Stimulated activated CD8-positive, alpha-beta memory T cell treated with anti-CD3 and anti-CD28 coated beads, Interleukin-4, amount 100 ng/mL, for 4 hours (primary cell): ENCODE measurements at places on chromosomes 4 and X.

GRCh38 chr4:69088473-69088872 is 7.8 kb upstream of the UGT2B7 start:
- no peak for DNase-seq

DNA sequence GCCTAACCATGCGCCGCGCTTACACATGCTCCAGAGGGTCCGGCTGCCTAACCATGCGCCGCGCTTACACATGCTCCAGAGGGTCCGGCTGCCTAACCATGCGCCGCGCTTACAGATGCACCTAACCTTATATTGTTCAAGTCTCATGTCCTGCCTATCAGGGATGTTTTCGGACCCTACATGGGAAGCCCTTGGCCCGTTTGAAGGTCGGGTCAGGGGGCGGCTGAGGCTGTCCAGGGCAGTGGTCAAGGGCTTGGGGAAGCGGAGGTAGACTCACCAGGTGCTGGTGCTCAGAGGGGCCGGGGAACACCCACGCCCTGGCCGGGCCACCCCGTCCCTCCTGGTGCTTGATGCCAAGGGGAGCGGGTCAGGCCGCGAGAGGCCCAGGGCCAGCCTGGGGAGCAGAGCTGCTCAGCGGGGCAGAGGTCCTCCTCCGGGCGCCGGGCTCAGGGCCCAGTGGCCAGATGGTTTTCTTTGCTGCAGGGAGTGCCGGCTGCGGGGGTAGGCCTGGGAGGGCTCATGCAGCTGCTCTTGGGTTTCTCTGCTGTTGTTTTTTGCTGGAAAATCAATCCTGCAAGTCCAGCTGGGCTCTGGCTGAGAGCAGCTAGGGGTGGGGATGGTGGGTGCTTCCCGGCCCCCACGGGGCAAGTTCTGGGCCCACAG is 35.4 kb upstream of the SPON2 start:
- DNase-seq = no peak

- DNase-seq = no peak
These were observed 58.6 kb downstream of the MSX1 start for GRCh38 chr4:4918067-4918466.

DNA sequence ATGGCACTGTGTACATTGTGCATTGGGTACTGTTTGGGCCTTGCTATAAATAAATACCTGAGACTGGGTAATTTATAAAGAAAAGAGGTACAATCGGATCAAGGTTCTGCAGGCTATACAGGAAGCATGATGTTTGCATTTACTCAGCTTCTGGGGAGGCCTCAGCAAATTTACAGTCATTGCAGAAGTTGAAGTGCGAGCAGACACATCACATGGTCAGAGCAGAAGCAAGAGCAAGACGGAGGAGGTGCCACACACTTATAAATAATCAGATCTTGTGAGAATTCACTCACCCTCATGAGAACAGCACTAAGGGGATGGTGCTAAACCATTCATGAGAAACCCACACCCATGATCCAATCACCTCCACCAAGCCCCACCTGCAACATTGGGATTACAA is 505.0 kb downstream of the ARAP2 start:
- DNase-seq = no peak

DNA sequence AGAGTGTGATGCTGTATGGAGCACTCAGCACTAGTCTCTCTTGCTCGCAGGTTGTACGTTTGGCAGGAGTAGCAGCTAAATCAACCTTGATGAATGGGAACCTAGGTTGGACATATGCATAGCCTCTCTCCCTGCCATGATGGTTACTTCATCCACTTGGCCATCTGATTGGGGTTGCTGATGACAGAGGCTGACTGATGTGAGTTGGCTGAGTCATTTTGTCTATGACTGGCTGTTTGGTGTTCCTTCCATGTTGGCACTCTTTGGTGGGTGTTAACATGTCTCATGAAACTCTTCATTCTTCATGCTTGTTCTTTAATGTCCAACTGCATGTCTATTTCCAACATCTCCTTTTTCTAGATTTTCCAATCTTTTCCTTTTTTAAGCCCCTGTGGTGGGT is 31.6 kb upstream of the SPARCL1 start:
- DNase-seq = no peak

- no peak for DNase-seq
These were observed 51.7 kb upstream of the ATP8A1 start for GRCh38 chr4:42708625-42709024.

GRCh38 chr4:121339307-121339706 is 41.5 kb downstream of the QRFPR start:
- no peak for DNase-seq

GRCh38 chr4:110475881-110476818 is at the start of gene ENPEP:
Gene ENPEP (plus strand): TSS chr4:110476155. CDS start chr4:110476415, 260 bp downstream.
- DNase-seq = no peak

DNA sequence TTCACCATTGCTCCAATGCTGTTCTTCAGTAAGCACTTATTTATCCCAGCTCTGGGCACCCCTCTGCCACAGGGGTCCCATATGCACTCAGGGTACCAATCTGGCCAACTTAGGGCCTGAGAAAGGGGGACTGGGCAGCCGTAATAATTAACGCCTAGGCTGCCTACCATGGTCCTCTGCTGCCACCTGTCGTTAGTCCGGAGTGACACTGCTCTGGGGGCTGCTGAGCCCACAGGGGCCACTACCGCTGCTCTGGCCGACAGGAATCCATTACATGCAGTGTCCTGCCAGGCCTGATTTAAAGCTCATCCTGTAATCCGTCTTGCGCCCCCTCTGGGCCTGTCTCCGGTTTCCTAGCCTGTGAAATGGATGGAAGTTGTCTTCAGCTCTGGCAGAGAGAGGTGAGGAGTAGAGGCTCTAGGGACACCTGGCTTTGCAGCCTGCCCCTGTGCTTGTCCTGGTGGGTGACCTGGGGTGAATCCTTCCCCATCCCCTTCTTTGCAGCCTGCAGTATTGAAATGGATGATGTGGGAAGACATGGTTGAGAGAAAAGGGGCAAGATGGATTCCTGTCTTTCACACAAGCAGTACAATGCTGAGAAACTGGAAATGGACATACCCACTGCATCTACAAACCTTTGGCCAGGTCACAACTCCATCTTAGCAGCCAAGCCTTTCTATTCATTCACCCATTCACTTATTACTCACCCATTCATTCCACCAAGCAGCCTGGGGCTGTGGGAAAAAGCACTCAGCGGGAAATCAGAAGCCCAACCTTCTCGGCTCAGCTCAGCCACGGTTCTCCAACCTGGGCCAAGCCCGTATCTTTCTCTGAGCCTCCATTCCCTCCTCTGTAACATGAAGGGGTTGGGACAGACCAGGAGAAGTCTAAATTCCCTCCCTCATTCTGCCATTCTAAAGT is 116.3 kb upstream of the NALF2 start:
- DNase-seq = no peak

DNA sequence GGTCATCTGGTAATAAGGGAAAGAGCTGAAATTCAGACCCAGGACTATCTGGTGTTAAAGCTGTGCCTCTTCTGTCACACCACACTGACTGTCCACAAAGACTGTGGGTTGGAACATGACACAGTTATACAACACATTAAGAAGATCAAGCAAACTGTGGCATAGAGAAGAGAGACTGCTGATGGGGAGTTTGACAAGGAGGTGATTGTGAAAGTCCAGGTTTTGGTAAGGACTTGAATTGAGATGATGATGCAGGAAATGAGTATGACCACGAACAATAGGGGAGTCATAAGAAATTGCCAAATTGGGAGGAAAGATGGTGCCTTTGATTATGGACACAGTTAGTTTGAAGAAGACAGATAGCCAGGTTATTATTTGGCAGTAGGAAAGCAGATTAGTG is 163.4 kb downstream of the PDGFRA start:
- no peak for DNase-seq

- no peak for DNase-seq
These were observed 31.3 kb downstream of the HAND2 start for GRCh38 chr4:173498771-173499170.

GRCh38 chrX:41664908-41665307 is 23.9 kb upstream of the GPR34 start:
- DNase-seq = no peak

DNA sequence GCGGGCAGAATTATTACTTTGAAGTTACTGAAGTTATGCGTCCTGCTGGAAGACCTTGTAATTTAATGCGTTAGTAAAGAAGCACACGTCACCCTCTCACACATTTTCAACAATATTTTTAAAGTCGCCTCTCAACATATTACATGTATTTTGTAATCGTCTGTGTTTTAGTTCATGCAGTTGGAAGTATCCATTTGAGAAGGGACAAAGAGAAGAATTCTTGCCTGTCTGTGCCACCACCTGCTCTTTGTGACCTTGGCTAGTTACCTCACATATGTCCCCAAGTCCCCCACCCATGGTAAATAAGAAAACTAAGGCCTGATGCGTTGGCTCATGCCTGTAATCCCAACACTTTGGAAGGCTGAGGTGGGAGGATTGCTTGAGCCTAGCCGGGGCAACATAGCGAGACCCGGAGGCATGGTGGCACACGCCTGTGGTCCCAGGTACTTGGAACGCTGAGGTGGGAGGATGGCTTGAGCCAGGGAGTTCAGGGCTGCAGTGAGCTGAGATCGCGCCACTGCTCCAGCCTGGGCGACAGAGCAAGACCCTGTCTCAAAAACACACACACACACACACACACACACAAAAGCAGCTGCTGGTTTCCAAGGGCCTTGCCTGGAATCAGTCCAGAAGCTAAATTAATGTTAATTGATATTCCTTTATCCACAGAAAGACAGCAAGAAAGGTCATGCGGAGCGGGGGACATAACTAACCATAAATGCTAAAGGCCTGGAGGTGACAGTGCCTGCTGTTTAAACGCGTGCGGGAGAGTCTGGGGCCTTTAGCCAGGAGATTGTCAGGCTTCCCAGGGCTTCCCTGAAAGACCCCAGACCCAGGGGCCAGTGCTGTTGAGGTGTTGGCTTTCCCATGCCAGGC is 811 bp downstream of the TMEM187 start:
- no peak for DNase-seq

GRCh38 chrX:65706041-65706828 is 38.8 kb downstream of the MSN start:
- DNase-seq = no peak

- no peak for DNase-seq
These were observed 36.6 kb downstream of the SYTL4 start for GRCh38 chrX:100695302-100695701.

DNA sequence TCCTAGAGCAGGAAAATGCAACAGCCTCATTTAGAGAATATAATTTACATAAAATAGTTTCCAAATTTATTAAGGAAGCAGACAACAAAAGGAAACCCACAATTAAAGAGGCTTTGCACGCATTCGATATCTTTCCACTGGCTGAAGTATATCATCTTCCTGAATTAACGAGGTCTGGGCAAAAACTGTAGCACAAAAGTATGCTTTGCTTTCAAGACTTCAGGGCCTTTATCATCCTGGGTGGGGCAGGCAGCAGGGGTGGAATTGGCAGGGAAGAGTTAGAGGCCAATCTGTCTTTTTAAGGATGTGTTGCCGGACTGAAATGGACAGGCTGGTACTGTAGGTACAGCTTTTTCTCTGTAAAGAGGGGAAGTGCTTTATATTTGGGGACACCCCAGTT is 17.0 kb upstream of the STX18 start:
- no peak for DNase-seq

DNA sequence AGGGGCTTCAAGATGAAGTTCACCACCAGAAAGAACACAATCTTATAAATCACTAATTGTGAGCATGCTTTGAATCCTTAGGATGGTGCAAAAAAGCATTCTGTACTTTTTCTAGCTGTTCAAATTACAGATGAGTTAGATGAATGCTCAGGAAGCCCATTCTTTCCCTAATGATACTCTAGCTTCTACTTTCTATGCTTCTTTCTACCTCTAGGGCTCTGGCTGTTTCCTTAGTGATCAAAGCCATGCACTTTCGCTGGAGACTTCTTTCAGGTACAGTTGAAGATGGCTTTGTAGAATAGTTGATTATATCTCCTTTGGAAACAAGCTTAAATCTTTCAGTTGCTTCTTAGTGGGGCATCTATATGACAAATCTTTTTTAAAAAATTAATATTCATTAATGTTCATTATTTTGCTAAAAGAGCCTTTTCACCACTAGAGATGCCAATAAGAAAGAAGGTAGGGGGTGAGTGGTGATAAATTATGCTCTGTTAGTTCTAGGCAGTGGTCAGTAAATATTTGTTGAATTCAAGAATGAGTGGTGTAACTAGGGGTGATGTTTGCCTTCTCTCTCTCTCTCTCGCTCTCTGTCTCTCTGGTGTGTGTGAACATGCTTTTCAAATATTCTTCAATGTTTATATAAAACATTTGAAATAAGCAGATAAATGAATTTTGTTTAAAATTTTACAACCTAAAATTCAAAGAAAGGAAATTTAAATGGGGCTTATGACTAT is 169.4 kb downstream of the GLUD2 start:
- DNase-seq = no peak

DNA sequence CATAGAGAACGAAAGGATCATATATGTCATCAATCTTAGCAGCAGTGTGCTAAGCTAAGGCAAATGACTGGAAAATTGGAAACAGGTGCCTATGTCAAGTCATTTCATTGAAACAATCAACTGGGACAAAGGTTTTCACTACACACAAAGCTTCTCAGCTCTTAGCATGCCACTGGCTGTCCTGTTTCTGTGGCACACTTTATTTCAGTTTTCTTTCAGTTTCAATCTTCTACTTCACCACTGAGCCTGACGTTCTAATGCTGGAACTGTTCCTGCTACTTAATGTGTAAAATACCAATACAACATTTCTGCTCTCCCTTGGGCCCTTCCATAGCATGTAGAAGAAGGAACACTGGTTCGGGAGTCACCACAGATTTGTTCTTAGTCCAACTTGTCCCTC is 378.3 kb upstream of the FMR1 start:
- no peak for DNase-seq

- DNase-seq = no peak
These were observed 156.8 kb upstream of the RASGEF1B start for GRCh38 chr4:81628489-81628888.

- DNase-seq = no peak
These were observed 135.5 kb downstream of the REPS2 start for GRCh38 chrX:17081968-17082367.

DNA sequence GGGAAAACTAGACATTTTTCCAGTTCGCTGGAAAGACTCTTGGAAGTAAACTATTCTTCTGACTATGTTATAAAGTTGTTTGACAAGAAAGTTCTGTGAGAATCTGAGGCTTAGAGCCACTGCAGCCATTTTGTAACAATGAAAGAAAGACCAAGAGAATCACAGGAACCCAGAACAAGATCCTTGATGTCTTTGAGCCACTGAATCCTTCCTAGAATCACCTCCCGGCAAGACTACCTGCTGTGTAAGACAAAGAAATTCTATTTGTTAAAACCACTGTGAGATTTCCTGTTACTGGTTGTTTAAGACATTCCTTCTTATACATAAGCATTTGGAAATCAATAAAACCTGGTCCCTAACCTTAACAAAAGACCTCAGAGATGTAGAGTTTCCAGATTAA is 175.7 kb upstream of the RASGEF1B start:
- no peak for DNase-seq

- DNase-seq = no peak
These were observed 61.6 kb upstream of the TEX13A start for GRCh38 chrX:105282077-105282476.

GRCh38 chrX:2327423-2327822 is 173.4 kb downstream of the DHRSX start:
- DNase-seq = no peak
